Calu3 (cell line): ENCODE measurements at places on chromosomes 3 and 15.
A peak's percentile ranks its signal among the peaks of the same experiment; 100 is the strongest.

- DNase-seq, result no peak
Measured at GRCh38 chr3:85939074-85939482, 980.3 kb downstream of the CADM2 start.

DNA sequence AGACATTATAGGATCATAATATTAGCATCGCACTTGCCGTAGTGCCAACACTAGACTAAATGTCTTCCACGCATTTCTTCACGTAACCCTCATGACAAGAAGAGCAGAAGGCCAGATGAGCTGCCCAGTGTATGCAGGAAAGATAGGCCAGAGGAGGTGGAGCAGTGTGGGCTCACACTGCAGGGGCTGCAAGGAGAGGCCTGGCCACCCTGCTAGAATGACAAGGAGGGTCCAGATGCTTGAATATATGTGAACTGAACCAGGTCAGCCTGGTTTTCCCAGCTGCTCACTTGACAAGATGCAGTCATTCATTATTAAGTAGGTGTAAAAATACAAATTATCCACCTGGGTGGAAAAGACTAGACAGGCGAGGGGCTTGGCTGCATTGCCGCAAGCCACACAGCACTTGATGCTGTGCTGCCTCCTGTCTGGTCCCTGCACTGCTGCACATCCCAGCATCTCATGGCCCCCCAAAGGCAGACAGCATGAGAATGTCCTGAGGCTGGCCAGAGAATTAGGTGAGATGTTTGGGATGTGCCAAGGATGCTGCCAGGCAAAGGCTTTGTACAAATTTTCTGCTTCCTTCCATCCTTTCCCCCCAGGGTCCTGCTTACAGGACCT is 115.2 kb downstream of the NTRK3 start:
- DNase-seq, result no peak

DNA sequence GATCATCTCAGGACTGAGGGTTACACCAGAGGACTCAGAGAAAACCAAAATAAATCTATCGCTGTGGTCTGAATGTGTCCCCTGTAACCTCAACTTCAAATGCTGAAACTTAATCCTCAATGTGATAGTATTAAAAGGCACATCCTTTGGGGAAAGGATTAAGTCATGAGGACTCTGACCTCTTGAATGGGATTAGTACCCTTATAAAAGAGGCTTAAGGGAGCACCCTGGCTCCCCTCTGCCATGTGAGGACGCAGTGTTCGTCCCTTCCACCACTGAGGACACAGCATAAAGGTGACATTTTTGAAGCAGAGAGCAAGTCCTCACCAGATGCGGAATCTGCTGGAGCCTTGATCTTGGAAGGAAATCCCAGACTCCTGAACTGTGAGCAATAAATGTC is 39.5 kb downstream of the SRPRB start:
- no peak for DNase-seq

GRCh38 chr3:14435175-14436014 is 33.0 kb downstream of the SLC6A6 start:
- DNase-seq, result peak; percentile 41

GRCh38 chr15:79349525-79349924 is 38.6 kb downstream of the TMED3 start:
- DNase-seq, result no peak

GRCh38 chr3:12235691-12236090 is 53.2 kb upstream of the PPARG start:
- no peak for DNase-seq

- DNase-seq, result no peak
Measured at GRCh38 chr15:89400116-89400781, 65.6 kb upstream of the POLG start.

- peak; percentile 60 for DNase-seq
Measured at GRCh38 chr3:189842681-189843602, 211.8 kb downstream of the TP63 start.

GRCh38 chr3:64650096-64650622 is 37.6 kb downstream of the ADAMTS9 start:
- no peak for DNase-seq

- DNase-seq, result no peak
Measured at GRCh38 chr3:115659253-115660220, 36.2 kb downstream of the GAP43 start.

DNA sequence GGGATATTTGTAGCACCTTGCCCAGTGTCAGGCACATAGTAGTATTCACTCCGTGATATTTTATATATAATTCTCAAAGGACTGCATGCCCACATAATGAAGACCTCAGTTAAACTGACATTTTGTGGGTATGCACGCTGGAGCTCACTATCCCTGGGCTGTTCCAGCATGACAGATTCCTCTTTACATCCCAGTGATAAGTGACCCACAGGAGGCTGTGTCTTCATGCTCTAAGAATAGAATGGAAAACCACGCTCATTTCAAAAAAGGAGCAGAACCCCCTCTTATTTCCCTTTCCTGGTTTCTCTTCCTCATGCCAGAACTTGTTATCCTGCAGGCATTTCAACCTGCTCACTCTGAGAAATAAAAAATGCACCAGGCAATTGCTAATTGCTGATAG is 717.5 kb downstream of the AGBL1 start:
- no peak for DNase-seq

DNA sequence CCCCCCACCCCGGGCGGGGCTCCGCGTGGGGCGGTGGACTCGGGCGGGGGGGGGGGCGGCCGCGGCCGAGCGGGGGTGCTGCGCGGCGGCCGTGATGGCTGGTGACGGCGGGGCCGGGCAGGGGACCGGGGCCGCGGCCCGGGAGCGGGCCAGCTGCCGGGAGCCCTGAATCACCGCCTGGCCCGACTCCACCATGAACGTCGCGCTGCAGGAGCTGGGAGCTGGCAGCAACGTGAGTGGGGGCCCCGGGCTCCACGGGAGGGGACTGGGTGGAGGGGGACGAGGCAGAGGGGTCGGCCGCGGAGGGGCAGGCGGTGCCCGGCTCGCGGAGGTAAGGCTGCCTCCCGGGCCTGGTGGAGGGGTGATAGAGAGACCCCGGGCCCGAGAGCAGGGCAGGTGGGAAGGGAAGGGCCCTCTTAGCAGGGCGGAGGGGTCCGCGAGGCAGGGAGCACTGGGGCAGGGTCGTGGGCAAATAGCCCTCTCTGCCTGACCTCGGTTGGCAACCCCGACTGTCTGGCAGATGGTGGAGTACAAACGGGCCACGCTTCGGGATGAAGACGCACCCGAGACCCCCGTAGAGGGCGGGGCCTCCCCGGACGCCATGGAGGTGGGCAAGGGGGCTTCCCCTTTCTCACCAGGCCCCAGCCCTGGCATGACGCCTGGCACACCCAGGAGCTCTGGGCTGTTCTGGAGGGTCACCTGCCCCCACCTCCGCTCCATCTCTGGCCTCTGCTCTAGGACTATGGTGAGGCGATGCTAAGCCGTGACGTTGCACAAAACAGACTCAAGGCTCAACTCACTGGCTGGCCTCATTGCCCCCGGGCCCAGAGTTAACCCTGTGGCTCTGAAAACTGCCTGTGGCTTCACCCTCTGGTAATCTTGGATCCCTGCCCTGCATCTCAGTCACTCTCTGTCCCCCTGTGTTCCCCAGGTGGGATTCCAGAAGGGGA is at the start of gene ECE2:
TSS of gene ECE2 (plus strand) at position 62 of the 950 bp plus-strand sequence. CDS start at position 194, 132 bp downstream.
- no peak for DNase-seq

DNA sequence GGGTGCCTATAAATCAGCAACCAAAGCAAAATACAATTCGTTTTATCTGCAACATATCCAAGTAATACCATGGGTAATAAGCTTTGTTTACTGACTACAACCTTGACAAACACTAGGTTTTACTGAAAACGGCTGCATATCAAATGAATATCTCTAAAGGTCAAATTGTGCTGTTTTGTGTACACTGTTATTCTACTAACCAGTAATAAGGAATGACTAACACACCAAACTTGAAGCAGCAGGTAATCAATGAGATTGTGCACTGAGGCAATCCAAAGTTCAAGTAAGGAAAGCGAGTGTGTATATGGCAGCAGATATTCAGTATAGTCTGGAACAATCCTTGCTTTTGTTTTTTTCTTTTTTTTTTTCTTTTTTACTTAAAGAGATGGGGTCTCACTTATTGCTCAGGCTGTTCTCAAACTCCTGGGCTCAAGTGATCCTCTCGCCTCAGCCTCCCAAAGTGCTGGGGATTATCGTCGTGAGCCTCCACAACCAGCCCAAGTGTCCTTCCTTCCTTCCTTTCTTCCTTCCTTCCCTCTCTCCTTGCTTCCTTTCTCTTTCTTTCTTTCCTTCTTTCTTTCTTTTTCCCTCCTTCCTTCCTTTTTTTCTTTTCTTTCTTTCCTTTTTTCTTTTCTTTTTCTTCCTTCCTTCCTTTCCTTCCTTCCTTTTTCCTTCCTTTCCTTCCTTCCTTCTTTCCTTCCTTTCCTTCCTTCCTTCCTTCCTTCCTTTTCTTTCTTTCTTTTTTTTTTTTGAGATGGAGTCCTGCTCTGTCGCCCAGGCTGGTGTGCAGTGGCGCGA is 34.9 kb downstream of the AP3S2 start:
- DNase-seq, result no peak

- no peak for DNase-seq
Measured at GRCh38 chr3:61769266-61769990, 208.1 kb downstream of the PTPRG start.

DNA sequence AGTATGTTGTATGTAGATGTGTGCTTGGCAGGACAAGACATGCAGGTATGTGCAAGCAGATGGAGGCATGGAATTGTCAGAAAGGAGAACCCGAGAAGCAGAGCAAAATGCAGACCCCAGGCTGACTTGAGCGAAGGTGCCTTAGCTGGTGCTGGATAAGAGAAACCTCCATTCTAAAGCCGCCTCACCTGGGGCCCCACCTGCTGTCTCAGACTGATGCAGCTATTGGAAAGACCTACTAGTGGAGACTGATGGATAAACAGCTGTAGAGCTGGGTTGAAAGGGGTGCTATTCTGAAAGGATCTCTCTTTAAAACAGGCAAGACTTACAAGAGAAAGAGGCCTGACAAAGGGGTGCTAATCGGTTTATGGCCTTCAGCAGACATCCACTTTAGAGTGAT is 86.2 kb downstream of the EPHB1 start:
- no peak for DNase-seq

- DNase-seq, result no peak
Measured at GRCh38 chr3:18217507-18218174, 207.5 kb downstream of the SATB1 start.

DNA sequence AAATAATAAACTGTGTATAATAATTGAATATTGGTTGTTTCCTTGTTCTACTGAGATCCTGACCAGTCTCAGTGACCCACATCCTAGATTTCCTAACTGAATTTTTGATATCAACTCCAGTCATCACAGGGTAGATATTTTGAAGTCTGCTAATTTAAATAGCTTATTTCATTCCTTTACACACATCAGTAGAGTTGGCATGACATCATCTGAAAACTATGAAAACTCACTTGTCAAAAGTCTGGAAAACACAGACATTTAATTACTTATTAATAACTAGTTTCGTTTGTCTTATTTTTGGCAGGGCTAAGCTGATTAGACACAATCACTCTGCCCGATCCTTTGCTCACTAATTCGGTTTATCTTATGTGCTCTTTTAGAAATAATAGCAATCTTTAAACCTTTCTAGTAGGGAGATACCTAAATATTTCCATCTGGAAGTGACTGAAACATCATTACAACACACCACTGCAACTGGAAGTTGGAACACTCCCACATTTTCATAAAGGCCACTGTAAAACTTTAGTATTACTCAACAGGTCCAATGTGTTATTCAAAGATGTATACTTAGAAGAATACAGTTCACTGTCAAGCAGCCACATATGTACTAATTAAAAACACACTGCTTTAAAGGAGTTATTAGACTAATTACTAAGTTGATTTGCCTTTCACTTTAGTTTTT is 198.4 kb upstream of the ZNF717 start:
- no peak for DNase-seq

DNA sequence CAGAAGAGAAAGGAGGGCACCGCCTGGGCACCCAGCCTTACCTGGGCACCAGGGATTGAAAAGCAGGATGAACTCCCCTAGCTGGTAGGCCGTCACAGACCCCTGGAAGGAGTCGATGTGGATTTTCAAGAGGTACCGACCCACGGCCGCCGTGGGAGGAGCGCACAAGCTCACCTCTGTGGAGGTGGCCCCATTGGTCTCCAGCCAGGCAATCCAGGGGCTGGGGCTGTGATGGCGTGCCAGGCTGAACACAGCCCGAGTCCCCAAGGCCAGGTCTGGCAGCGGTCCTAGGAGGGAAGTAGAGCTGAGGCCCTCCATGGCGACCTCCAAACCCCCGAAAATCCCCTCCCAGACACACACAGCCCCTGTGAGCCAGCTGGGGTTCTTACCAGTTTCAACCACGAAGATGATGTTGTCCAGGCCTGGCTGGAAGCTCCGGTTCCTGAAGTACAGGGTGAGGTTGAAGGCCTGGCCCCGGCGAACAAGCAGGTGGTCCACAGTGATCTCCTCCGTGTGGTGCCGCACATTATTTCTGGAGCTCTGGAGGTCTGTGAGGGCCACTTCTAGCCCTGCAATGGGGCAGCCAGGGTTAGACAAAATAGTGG is 6.6 kb downstream of the TGM5 start:
- no peak for DNase-seq

- no peak for DNase-seq
Measured at GRCh38 chr3:28947751-28948150, 333.1 kb upstream of the RBMS3 start.

DNA sequence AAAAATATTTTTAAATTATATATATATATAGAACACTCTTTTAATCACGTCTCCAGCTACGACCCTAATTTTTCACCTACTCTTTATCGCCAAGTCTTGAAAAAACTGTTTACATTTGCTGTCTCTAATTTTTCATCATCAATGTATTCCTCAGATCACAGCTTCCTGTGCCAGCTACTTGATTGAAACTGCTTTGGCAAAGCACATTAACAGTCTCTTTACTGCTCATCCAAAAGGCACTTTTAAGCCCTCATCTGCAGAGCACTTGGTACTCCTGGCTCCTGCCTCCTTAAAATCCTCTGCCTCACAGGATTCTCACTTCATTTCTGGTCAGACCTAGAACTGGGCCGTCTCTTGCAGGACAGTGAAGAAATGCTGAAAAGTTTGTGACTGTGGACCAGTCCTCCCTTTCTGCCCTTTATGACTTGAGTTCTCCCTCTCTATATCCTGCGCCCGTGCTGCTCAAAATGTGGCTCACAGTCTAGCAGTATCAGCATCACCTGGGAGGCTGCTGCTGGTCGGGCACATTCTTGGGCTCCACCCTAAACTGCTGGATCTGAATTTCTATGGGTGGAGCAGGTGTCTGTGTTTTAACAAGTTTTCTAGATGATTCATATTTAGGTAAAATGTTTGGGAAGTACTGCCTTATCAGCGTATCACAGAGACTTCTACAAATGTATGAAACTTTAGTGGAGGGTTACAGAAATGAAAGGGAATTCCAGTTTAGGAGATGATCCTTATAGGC is 196.8 kb downstream of the ADAMTSL3 start:
- peak; percentile 38 for DNase-seq

DNA sequence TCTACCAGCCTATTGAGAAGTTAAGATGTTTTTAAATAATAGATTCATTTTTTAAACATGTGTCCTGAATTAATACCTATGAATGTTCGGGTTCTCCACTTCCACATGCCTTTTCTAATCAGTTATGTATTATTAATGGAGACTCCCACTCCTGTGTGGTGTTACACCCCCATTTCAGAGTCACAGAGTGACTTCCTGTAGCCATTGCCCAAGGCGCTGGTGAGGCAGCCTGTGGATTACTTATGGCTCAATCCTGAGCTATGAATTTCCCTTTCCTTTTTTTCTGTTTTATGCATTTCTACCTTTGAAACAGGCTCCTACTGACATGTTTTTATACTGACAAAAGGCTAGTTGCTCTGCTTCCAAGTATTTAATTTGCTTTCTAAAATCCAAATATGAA is 162.3 kb downstream of the GABRG3 start:
- DNase-seq, result no peak
